ENCODE measurements at places on chromosomes 6 and 20.

GRCh38 chr6:110748453-110748852 is 66.8 kb downstream of the CDK19 start:
- no peak for DNase-seq

GRCh38 chr6:96624957-96625356 is 62.0 kb downstream of the FHL5 start:
- DNase-seq: no peak

- DNase-seq: peak; percentile 91
These were observed 37.4 kb upstream of the SLC9A8 start for GRCh38 chr20:49775229-49775693.

DNA sequence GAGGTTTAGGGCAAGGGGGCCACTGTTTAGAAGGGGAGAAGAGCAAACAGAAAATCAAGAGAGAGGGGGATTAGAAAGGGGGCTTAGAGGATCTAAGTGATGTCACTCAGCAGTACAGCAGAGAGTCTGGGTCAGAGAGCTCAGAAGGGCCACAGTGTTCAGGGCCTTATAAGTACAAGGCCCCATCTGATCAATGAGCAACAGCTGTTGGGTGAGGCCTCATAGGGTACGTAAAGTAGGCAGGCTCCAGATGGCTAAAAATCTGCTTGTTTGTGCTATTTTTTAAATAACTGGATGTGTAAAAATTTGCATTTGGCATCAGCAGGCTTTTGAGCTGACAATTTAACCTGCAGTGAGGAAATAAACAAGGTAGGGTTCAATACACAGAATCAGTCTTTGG is 149.8 kb downstream of the SH3BGRL2 start:
- no peak for DNase-seq

DNA sequence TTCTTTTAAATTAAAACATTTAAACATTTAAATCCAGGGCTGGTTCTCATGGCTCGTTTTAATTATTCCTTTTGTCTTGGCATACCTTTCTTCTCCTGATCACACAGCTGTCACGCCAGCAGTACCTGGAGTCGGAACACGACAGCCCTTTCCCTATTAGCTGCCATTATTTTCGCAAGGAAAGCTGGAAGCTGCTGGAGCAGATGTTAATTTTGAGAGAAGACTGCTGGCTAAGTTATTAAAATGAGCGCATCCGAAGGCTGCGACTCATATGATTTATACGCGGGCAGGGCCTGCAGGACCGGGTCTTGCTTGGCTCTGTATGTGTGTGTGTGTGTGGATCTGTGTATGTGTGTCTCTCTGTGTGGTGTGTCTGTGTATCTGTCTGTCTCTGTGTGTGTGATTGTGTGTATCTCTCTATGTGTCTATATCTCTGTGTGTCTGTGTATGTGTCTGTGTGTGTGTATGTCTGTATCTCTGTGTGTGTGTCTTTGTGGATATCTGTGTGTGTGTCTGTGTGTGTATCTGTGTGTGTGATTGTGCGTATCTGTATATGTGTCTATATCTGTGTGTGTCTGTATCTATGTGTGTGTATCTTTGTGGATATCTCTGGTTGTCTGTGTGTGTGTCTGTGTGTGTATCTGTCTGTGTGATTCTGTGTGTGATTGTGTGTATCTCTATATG is 191.5 kb downstream of the CDH4 start:
- DNase-seq: no peak

- no peak for DNase-seq
These were observed 258.8 kb downstream of the SMOC2 start for GRCh38 chr6:168699631-168700295.

- DNase-seq: no peak
These were observed 37.7 kb downstream of the PDRG1 start for GRCh38 chr20:31914170-31914569.

GRCh38 chr20:6641012-6641411 is 126.5 kb upstream of the BMP2 start:
- no peak for DNase-seq

GRCh38 chr20:34979366-34980153 is 23.9 kb downstream of the MYH7B start:
- DNase-seq: no peak

- no peak for DNase-seq
These were observed 10.5 kb downstream of the ZBTB2 start for GRCh38 chr6:151380848-151381205.

- no peak for DNase-seq
These were observed 57.0 kb downstream of the RNF144B start for GRCh38 chr6:18444111-18444510.

GRCh38 chr6:142952614-142953013 is 7.6 kb upstream of the HIVEP2 start:
- DNase-seq: peak; percentile 53

DNA sequence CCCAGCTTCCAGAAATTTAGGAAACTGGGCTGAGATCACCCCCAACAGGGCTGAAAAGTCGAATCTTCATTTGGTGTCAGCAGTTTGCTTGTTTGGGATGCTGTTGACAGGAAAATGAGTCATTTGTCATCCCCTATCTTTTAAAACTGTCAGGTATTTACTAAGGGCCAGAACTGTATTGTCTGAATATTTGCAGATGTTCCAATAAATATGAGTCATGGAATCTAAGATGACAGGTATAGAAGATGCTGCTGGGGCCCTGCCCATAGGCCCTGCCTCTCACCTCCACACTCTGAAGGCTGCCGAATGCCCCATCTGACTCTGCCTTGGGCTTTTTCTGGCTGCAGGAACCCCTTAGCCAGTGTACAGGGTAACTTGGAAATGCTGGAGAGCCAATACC is 3.9 kb downstream of the ETV7 start:
- DNase-seq: no peak

DNA sequence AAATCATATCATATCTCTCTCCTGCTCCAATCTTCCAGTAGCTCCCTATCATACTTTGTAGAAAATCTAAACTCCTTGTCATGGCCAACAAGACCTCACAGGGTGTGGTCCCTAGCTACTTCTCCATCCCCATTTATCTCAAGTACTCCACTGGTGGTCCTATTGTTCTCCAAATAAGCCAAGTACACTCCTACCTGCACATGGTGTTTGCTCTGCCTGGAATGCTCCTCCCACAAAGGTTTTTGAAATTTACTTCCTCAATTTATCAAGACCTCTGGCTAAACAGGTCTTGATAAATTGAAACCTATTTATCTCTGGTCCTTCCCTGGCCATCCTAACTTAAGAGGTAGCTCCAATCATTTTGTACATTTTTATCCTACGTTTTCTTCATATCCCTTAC is 12.1 kb downstream of the TMX4 start:
- DNase-seq: no peak

DNA sequence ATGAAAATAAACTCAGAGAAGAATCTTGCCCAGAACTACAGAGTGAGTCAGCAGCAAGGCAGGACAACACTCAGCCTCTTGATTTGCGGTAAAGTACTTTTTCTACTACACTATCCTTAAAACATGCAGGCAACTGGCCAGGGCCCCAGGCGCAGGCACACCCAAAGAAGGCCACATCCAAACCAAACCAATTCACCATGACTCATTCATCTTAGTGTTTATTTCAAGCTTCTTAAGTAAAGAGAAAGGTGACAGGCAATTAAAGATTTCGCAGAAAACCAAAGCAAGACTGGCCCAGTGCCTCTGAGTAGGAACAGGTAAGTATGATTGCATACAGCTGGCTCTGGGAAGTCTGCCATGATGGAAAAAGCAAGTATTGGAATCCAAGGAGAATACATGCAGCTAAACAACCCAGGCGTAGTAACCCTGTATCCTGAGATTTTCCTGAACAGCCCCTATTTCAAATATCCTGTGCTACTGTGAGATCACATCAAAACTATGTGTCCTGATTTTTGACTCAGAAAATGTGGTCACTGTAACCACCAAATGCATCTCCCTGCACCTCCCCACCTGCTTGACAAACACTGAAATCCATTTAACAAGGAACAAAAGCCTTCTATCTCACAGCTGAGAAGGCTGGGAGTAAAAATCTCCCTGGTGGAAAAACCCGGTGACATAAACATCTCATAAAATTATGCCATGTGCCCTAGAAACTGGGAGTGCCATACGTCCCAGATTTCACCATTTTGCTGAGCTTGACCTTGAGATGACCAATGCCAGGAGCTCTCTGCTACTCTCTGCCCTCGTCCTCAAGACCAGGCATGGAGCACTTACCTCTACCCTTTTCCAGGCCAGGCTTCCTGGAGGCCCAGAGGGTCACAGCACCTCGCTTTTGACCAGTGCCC is 12.4 kb downstream of the WFDC3 start:
- DNase-seq: peak; percentile 33

- peak; percentile 74 for DNase-seq
These were observed 113.5 kb upstream of the BTN3A2 start for GRCh38 chr6:26251354-26252076.

- DNase-seq: no peak
These were observed 96.0 kb downstream of the CEBPB start for GRCh38 chr20:50286609-50287008.

GRCh38 chr6:45626087-45626891 is 248.6 kb upstream of the SUPT3H start:
- no peak for DNase-seq

DNA sequence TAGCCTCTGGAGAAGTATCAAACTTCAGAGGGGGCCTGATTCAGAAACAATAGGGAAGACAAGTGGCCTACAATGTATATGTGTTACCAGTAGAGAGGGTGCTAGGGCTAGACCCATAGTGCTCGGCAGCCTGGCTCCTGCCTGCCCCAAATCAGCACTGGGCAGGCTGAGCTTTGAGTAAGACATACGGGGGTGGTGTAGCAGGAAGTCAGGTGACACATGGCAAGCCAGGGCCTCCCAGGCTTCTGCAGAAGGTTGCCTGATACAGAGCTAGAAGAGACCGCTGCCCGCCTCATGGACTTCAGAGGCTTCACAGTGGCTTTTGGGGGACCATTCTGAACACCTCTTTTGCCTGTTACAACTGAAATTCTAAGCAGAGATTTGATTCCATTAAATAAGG is 43.4 kb downstream of the RALY start:
- peak; percentile 39 for DNase-seq

- no peak for DNase-seq
These were observed 54.7 kb downstream of the PTPRK start for GRCh38 chr6:128465368-128466343.

GRCh38 chr6:47303342-47303741 is 6.4 kb downstream of the TNFRSF21 start:
- DNase-seq: no peak

GRCh38 chr6:52261229-52261628 is 16.9 kb upstream of the IL17F start:
- no peak for DNase-seq

GRCh38 chr6:139027620-139028182 is 844 bp upstream of the ABRACL start:
- peak; percentile 39 for DNase-seq

- DNase-seq: peak; percentile 80
These were observed 64.9 kb upstream of the RREB1 start for GRCh38 chr6:7042654-7043545.

DNA sequence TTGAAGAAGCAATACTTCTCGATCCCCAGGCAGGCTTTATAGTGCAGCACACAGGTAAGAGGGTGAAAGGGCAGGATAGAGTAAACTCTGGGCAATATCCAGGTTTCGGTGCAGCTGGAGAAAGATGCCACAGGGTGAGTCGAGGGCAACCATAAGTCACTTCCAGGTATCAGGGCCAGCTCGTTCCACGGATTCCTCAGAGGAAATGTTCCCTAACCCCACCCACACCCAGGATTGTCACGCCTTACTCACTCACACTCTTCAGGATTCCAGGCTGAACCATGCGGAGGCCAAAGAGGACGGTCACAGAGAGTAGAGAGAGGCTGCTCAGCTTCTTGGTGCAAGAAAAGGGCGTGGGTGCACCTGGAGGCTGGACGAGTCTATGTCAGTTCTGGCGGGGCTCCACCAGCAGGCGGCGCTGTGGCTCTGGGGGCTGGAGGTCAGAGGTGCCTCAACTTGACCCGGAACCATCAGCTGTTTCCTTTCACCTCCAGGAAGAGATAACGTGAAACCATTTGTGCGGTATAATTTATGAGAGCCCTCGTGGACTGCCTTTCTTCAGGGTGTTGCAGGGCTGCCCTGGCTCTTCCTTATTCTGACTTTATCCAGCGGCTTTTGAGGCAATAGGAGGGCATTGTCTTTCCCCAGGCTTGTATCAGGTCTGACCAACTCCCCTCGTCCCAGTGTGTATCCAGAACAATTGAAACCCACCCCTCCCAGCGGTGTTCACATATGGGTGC is 14.5 kb upstream of the WFDC12 start:
- DNase-seq: peak; percentile 86

GRCh38 chr6:163309491-163310026 is 105.0 kb upstream of the QKI start:
- no peak for DNase-seq

DNA sequence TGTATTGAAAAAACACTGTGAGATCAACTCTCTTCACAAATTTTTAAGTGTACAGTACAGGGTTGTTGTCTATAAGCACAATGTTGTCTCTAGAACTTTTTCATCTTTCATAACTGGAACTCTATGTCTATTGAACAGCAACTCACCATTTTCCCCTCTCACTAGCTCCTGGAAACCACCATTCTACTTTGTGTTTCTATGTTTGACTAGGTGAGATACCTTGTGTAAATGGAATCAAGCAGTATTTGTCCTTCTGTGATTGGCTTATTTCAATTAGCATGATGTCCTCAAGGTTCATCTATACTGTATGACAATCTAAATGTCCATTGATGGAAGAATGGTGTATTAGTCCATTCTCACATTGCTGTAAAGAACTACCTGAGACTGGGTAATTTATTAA is 210.1 kb upstream of the FUT9 start:
- no peak for DNase-seq

DNA sequence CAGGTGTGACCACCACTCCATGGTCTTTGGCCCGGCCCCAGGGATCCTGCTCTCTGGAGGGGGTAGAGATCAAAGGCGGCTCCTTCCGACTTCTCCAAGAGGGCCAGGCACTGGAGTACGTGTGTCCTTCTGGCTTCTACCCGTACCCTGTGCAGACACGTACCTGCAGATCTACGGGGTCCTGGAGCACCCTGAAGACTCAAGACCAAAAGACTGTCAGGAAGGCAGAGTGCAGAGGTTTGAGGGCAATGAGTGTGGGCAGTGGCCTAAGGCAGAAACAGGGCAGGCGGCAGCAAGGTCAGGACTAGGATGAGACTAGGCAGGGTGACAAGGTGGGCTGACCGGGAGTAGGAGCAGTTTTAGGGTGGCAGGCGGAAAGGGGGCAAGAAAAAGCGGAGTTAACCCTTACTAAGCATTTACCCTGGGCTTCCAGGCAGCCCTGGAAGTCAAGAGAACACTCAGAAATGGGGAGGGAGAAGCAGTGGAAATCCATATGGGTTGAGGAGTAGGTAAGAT is 533 bp downstream of the CFB start:
- DNase-seq: no peak

GRCh38 chr20:6482486-6482885 is 285.0 kb upstream of the BMP2 start:
- DNase-seq: no peak

GRCh38 chr6:124659427-124659826 is 302.8 kb upstream of the RNF217 start:
- no peak for DNase-seq

- DNase-seq: no peak
These were observed 339.7 kb downstream of the TAF4 start for GRCh38 chr20:61725966-61726365.

- DNase-seq: no peak
These were observed 464.9 kb downstream of the PRKN start for GRCh38 chr6:162262466-162263196.
